NCI-H1048 (cell line): ENCODE measurements at places on chromosomes 12 and 14.

DNA sequence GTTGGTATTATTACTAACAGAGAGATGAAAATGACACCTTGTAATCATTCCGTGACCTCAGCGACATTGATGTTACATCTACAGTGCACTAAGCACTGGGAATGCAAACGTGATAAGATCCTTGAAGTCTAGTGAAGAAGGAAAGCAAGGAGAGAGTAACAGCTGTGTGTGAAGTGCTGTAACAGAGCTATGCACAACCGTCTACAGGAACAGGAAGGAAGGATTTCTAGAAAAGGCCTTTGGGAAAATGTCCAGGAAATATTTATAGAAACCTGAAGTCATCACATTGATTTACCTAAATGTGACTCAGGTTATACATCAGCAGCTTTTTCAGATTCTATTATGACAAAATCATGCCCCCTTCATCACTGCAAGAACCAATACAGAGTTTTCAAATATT lies 304.2 kb upstream of the AMIGO2 start:
- DNase-seq: no peak

DNA sequence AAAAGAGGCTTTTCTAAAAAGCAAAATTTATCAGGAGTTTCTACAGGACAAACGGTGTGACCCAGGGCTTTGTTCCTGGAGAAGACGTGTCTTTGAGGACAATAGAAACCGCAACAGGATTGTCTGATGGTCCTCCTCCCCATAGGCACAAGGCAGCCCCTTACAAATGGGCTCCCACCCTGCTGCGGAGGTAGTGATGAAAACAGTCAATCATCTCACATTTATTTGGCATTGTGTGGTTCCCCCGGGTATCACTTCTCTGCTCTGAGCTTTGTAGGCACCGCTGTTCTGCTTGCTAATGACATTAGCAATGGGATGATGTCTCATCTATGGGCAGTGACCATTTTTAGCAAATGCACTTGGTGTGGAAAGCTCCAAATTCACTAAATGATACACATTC lies 155.5 kb upstream of the TMPO start:
- DNase-seq: no peak

- no peak for DNase-seq
Measured at GRCh38 chr14:96038920-96039632, at the start of gene C14orf132. TSS of gene C14orf132 (plus strand) at chr14:96039362. CDS start at chr14:96039501, 139 bp downstream.

DNA sequence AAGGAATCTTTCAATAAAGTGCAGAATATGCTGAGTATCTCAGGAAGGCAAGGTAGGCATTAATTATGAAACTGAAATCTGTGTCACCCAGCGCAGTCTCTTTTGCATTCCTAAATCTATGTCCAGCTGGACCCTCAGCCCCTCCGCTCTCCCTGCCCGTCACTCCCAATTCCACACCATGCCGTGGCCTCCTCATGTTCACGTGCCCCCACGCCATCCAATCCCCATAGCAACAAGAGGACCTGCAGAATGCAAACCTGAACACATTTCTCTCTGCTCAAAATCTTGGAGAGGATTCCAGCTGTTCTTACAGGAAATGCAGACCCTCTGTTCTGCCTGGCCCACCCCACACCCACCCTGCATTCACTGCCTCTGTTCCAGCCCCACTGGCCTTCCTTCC lies 35.3 kb downstream of the KDM2B start:
- no peak for DNase-seq

DNA sequence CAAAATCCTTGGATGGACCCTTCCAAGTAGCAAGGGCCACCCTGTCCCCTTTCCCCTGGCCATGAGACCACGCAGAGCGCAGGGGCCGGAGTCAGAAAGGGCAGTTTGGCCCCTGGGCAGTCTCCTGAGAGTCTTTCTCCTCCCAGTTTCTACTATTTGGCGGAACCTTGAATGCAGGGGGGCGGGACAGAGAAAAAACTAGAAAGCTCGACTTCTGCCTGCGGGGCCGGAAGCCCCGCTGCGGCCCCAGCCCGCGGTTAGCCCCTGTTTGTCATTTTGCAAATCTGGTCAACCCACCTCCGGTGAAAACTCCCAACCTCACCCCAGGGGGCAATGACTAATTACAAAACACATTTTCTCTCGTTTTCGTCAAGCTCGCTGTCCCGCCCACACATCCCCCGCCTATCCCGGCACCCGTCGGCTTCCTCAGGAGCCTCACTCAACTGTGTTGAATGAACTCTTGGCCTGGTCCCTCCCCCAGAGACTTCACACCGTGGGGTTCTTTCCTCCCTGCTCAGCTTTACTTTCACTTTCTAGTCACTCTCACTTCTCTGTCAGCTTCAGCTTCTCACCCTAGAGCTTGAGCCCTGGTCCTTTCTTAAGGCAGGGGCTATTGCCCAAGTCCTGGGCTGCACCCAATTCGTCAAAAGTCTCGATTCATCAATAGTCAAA lies 66.7 kb downstream of the IRF2BPL start:
- DNase-seq: no peak

DNA sequence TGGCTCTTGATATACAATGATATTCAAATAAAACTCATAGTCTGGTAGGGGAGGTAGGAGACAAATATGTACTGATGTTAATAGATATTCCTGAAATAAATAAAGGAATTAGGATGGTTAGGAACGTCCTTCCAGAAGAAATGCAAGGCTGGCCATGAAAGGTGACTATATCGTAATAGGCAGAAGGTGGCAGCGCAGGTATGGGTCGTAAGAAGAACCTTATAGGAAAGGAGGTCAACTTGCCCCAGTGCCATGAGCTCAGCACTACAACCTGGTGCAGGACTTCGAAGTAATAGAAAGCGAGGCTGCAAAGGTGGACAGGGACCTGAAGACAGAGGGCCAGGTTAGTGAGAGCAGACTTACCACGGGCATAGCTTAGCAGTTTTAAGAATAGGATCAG lies 55.3 kb upstream of the FGD4 start:
- DNase-seq: no peak

- DNase-seq: no peak
Measured at GRCh38 chr12:118188690-118189371, 52.9 kb downstream of the PEBP1 start.
